ENCODE measurements at places on chromosomes 3 and 15. TPM values are rescaled to one million over a fixed set of nuclear protein-coding genes. Genes with fewer than 3 reads are reported as not detected.

DNA sequence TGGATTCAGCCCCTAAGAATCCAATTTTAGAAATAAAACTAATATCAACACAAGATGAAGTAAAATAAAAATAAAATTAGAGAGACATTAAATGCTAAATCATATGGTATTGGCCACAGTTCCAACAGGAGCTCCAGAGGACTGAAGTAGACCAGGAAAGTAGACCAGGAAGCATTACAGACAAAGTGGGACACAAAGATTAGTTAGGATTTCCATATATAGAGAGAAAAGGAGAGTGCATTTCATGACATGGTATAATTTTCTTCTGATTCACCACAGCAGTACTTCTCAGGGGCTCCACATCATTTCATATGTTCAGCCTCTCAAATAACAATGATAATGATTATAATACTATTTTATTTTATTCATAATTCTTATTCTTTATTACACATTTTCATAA, 18.3 kb downstream of the FGF7 start:
- DNase-seq: no peak

DNA sequence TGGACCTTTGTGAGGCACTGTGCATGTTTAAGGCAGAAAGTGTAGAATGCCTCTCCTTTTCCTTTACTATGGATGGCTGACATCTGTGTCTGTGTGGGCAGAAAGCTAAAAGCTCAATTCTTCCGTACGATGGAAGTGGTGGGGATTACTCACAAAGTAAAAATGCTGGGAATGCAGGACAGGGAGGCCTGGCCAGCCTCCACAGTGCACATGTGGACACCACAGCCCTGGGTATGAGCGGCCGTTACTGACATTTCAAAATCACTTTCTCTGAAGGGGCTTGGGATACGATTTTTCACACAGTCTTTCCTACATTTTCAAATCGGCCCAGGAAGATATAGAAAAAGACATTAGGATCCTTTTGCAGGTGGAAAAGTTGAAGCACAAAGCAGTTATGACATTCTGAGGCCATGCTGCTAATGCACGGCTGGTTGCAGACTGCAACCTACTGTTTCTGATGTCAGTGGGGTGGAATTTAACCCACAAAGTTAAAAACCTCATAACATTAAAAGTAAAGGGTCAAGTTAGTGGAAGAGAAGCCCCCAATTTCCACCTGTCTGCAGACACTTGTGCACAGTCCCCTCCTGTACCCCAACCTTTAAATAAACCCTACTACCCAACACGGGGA, 27.9 kb downstream of the EHD4 start:
- DNase-seq: peak; percentile 40

DNA sequence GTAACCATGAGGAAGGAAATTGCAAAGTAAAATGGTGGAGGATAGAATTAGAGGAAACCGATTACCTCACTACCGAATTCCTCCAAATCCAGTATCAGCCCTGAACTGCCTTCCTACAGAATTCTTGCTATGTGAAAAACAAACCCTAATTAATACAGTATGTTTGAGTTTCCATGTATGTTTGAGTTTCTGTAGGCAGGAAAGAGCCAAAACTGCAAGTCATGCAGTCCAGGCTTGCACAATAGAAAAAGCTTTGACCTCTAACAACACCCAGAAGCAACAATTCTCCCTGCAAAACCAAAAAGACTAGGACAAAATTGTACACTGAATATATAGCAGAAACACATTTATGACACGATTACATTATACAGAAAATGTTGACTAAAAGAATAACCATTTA, 614.8 kb downstream of the DIPK2A start:
- no peak for DNase-seq

- DNase-seq: no peak
These were observed 199.5 kb downstream of the LPP start for GRCh38 chr3:188353426-188353825.

GRCh38 chr3:73924048-73924447, 299.3 kb upstream of the PDZRN3 start:
- DNase-seq: no peak

The CTDSPL2 gene
- 58.3 TPM for total RNA-seq

Data from ureter (tissue), 1 donor.